Stimulated activated CD4-positive, alpha-beta T cell treated with anti-CD3 and anti-CD28 coated beads, Interleukin-12 subunit alpha, Interleukin-12 subunit beta, amount 100 ng/mL, for 48 hours (primary cell): ENCODE measurements at places on chromosomes 12 and 14.
A peak's percentile ranks its signal among the peaks of the same experiment; 100 is the strongest.

- no peak for DNase-seq
Measured at GRCh38 chr12:50066402-50066801, 9.0 kb downstream of the ASIC1 start.

- no peak for DNase-seq
Measured at GRCh38 chr14:51039252-51039651, 55.7 kb downstream of the TRIM9 start.

GRCh38 chr14:35213869-35214387, 78.3 kb upstream of the PSMA6 start:
- DNase-seq: no peak

DNA sequence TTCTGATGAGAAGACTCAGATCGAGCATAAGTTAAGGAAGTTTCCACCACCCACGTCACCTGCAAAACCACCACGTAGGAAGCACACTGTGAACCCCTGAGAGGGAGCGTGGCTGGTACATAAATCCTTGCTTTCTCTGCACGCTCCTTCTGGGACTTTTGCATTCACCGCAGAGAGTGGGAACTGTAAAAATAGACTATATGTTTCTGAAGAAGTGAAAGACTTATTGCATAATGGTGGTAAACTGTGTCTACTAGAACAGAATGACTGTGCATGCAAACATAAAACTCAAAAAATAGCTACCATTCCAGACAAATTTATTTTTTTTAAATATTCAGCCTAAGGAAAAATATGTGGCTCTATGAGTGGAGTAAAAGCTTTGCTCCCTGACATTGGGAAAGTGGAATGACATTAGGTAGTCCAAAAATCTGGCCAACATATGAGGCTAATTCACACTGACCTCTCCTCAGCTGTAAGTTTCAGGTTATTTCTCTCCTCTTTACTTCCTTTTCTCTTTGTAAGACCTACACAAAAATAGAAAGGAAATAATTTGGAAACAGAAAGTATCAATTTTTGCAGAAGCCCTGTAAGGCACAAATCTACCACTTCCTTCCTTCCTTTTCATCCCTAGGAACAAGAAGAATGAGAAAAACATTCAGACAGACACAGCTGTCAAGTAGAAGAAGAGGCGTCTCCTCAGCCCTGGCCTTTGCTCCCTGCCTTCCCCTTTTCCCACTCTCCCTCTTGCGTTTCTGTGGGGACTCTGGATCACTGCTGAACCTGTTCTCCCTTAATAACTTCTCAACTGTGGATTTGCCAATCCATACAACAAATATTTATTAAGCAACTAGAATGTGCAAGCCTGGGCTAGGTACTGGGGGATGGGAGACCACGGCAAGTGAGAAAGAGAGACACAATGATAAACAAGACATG, 264.3 kb upstream of the FOXN3 start:
- DNase-seq: peak; percentile 62

GRCh38 chr12:48767047-48767446, 21.8 kb downstream of the ADCY6 start:
- no peak for DNase-seq

DNA sequence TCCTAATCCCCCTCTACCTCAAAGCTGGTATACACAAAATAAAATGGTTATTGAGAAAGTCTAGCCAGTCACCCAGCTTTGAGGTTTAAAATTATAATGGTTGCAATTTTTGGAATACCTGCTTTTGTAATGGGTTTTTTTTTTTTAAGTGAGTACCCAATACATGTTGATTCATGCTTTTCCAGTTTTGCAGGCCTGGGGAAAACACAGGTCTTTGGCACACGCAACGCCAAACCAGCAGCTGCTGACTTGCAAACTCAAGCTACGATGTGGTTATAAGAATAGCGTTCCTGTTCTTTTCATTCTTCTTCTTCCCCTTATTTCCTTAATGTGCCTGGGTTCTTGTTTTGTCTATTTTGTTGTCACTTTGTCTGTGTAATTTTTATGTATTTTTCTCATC, 233.0 kb downstream of the EGLN3 start:
- no peak for DNase-seq

DNA sequence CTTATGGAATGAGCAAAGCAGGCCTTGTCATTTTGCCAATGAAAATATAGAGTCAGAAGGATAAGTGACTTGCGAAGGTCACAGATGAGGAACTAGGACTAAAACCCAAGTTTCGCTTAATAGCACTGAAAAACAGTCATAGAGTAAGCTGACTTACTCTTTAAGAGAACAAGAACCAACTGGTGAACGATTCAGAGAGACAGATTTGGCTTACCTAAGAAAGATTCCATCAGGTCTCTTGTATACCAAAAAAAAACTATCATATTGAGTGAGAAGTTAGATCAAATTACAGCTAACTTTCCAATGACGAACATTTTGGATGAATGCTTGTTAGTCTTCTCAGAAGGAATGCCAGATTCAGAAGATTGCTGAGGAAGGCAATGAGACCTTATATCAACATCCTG, 74.2 kb downstream of the ZFC3H1 start:
- no peak for DNase-seq

DNA sequence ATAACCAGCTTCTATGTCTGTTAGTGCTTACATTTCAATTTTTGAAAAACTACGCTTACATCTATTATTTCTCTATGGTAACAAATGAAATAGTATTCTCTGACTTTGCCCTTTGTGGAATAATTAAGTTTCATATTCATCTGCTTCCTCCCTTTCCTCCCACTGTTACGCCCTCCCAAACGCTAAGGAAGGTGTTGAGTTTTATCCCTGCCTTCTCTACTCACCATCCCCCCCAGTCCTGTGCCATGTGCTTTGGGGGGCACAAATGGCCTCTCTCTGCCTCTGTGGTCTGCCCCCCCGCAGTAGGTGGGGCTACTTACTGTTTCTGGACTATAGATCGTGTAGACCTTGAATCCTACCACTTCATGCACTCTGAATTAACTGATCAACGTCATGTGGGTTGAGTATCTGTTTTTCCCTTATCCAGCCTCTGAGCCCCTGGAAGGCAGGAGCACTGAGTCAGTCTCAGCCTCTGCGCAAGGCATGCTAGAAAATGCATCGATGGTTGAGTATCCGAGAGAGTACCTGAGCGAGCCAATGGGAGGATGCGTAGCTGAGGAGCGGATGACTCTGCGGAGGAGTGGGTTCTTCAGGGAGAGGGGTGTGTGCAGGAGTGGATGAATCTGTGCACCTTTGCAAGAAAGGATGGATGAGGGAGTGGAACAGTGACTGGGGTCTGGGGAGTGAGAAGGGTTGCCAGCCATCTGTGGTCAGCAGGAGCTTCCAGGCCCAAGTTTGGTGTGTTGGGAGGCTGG, 114.5 kb upstream of the RTL1 start:
- DNase-seq: no peak

DNA sequence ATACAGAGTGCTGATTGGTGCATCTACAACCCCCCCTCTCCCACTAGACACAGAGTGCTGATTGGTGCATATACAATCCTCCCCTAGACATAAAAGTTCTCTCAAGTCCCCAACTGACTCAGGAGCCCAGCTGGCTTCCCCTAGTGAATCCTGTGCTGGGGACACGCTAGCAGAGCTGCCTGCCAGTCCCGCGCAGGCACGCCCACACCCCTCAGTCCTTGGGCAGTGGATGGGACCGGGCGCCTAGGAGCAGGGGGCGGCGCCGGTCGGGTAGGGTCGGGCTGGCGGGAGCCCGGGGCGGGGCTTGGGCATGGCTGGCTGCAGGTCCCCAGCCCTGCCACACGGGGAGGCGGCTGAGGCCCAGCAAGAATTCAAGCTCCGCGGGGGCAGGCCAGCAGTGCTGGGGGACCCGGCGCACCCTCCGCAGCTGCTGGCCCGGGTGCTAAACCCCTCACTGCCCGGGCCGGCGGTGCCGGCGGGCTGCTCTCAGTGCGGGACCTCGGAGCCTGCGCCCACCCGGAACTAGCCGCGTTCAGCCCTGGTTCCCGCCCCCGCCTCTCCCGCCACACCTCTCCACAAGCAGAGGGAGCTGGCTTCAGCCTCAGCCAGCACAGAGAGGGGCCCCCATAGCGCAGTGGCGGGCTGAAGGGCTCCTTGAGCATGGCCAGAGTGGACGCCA, 64.3 kb upstream of the DDHD1 start:
- DNase-seq: peak; percentile 79

DNA sequence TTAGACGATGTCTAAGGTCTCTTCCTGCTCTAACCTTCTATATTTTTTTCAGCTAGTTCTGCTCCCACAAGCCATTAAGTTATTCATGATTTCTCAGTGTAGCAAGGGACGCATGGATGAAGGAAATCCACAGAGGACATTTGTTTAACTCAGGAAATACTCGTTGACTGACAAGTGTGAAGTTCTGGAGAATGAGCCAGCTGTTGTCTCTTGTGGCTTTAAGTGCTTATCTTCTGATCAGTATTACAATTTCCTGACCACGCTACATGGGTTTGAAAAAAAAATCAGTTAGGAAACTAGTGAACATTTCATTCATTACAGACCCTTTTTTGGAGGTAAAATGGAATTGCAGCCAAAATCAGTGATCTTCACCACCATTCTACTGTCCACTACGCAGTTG, 53.1 kb downstream of the GUCY2C start:
- DNase-seq: no peak

- no peak for DNase-seq
Measured at GRCh38 chr12:76080017-76080728, 4.3 kb downstream of the NAP1L1 start.

GRCh38 chr12:52407918-52408317, 1.8 kb upstream of the KRT82 start:
- no peak for DNase-seq

DNA sequence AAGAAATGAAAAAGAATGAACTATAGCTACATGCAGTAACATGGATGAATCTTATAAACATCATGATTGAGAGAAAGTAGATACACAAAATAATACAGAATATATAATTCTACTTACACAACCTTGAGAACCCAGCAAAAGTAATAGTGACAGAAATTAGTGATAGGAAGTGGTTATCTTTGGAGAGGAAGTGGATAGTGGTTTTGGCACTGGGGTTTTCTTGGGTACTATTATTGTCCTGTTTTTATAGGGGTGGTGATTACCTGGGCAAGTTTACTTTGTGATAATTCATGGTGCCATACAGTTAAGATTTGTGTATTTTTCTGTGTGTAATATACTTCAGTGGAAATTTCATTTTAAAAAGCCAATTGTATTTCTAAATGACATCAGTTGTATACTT, 352.7 kb downstream of the AEBP2 start:
- no peak for DNase-seq

DNA sequence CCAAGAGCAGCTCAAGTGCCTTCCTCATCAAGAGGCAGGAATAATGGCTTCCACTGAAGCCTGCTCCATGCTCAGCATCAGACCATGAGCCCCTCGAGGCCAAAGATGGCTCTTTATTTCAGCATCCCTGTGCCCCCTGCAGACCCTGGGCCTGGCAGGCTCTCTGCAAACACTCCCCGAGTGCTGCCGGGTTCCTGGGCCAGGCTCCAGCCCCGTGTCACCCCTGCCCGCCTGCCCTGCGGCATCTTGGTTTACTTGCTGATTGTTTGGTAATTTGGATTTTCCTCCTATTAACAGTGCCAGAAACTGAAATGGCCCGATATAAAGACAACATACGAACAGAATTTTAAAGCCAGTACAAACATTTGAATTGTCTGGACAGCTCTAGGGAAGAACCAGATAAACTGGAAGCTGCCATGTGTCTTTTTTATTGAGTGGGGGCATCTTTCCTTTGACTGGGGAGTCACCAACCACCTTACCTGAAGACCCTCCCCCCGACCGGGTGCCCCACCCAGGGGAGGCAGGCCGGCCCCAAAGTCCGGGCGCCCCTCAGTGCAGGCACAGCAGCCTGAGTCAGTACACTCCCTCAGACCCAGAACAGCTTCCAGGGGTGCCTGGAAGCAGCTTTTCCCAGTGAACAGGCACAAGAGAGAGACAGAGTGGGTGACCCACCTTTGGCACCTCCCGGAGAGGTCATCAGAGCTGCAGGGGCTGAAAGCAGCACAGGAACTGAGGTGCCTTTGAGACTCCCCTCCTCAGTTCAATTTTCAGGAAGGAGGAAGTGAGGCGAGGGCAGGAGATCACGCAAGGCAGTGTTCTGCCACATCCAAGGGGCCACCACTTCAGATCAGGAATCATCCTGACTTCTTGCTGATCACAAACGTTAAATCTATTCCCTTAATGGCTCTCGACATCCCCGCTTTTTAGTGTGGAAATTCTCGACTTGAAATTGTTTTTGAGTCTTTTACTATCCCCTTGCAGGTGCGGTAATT, 30.6 kb downstream of the ITPK1 start:
- DNase-seq: no peak

GRCh38 chr14:78282437-78282836, 112.3 kb downstream of the NRXN3 start:
- no peak for DNase-seq

DNA sequence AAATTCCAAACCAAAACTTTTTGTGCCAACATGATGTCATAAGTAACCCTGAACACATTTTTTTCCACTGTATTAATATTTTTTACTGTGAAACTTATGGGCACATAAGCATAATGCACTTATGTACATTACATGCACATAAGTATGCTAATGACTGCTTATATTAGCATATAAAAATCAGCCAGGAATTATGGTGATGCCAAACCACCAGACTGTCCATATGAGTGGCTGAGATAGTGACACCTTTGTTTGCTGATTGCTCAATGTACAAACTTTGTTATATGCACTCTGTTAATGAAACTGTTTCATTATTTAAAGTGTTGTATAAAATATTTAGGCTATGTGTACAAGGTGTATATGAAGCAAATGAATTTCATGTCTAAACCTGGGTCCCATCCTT, 32.3 kb downstream of the USP44 start:
- DNase-seq: no peak

DNA sequence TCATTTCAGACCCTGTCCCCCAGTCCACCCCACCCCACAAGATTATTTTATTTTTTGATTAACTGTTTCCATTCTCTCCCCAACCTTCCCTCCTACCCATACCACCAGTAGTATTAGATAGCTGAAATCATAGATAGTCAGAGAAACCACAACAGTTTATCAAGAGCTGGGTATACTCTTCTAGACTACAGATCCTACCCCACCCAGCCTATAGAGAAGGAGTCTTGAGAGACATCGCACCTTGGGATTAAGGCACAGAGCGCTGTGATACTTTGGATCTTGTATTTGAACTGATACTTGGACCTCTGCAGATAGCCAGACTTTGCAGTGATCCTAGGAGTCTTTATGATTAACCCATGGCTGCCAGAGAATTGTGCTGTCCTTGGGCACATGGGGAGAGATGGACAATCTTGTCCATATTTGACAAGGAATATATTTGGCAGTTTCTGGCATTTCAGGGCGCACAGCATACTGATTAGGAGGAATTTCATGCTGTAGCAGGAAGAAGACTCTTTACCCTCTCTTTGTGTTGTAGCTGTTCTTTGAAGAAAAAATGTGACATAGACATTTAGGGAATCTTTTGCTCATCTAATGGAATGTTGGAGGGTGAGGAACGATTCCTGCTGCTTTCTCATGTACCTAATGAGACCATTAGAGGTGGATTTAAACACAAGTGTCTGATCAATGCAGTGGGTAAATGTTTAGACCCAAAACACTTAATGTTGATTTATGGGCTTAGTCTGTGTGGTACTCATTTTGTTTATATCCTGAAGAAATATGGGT, 982 bp downstream of the RBMS2 start:
- DNase-seq: no peak
